ENCODE measurements at places on chromosomes 1 and 21.

DNA sequence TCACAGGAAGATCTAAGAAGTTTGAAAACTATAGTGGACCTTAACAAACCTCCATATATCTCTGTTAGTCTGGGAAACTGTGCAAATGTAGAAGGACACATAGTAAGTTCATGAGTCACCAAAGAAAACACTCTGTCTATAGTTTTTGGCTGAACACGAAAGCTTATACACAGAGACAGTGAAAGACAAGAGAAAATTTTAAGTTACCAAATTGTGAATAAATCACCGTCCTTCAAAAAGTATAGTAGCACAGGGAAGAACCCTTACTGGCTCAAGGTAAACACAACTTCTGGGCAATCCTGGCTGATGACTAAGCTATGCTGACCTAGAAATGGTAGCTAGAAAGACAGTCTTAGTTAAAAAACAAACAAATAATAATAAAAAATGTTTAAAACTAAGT, 1057.9 kb downstream of the AMY1C start:
- DNase-seq: no peak

- peak; percentile 22 for DNase-seq
These were observed 138.1 kb upstream of the HMCN1 start for GRCh38 chr1:185595835-185596667.

GRCh38 chr21:41360072-41360821, 1.6 kb upstream of the MX2 start:
- DNase-seq: no peak

- DNase-seq: no peak
These were observed 64.4 kb downstream of the MAB21L3 start for GRCh38 chr1:116175611-116176010.

Data from AML-193 (cell line).